Activated CD4-positive, alpha-beta T cell treated with anti-CD3 and anti-CD28 coated beads for 24 hours (primary cell): ENCODE measurements at places on chromosomes 5 and 9.
A peak's percentile ranks its signal among the peaks of the same experiment; 100 is the strongest.

DNA sequence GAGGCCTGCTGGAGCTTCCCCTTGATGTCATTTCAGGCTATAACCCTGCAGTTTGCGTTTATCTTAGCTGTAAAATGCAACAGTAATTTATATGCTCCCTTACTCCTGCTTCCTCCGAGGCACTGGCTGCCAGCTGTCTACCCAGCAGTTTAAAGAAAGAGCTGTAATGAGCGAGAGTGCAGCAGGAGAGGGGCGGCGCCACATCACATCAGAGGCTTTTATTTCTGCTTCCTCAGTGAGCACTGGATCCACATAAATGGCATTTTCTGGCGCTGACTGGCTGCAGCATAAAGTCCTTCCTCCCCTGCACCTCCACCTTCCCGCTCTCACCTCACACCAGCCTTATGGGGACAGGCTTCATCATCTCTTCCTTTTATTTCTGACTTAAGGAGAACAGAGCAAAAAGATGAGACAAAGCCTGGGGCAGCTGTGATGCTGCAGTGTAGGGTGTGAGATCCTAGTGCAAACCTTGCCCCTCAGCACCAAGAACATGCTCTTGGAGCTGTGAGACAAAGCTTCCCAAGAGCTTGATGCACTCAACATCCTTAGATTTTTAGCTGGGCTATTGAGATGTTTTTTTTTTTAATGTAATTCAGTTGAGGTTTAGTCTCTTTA, 829.6 kb upstream of the ZNF608 start:
- DNase-seq = no peak

- no peak for DNase-seq
Measured at GRCh38 chr5:1368236-1368635, 23.3 kb upstream of the CLPTM1L start.

DNA sequence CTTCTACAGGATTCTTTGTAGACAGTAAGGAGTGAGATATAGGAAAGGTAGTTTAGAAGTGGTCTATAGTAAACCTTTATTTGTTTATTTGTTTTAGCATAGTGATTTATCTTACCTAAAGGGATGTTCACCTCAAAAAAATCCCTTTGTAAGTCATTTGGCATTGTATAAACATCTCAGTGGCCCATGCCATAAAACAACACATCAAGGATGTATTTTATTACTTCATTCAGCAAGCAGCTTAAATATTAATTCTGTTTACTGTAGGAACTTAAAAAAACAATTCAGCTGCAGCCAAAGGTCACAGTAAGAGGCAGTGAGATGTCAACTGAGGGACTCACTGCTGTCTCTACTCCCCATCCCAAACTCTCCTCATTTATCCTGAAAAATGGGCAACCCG, 452.7 kb downstream of the HINT1 start:
- DNase-seq = no peak

DNA sequence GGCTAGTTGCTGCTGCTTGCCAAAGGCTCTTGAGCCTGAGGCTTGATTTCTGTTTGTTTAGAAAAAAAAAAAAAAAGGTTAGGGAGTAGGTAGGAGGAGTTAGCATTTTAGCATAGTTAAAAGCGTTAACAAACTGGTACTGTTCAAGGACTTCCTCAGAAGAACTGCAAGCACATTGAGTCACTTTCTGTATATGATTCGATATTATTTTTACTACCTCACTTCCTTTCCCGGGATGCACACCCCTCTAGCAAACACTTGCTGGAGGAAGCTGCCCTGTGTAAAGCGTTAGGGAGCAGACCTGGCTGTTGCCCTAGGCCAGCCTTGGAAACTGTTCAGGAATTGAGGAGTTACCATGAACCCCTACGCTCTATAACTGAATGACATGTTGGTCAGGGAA, 15.7 kb upstream of the CEP120 start:
- no peak for DNase-seq

- DNase-seq = no peak
Measured at GRCh38 chr9:99377790-99378775, 156.0 kb downstream of the SEC61B start.

DNA sequence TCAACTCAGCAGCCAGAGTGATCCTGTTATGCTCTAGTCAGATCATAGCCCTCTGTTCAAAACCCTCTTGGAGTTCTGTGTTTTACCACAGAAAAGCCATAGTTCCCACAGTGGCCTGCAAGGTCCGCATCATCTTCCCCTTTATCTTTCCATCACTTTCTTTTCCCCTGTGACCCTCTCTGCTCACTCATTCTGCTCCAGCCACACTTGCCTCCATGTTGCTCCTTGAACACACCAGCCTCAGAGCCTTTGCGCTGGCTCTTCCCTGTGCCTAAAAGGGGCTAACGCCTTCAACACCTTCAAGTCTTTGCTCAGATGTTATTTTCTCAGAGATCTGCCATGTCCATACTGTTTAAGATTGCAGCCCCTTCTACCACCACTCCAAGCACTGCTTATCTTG, 26.3 kb downstream of the CSF2 start:
- no peak for DNase-seq

DNA sequence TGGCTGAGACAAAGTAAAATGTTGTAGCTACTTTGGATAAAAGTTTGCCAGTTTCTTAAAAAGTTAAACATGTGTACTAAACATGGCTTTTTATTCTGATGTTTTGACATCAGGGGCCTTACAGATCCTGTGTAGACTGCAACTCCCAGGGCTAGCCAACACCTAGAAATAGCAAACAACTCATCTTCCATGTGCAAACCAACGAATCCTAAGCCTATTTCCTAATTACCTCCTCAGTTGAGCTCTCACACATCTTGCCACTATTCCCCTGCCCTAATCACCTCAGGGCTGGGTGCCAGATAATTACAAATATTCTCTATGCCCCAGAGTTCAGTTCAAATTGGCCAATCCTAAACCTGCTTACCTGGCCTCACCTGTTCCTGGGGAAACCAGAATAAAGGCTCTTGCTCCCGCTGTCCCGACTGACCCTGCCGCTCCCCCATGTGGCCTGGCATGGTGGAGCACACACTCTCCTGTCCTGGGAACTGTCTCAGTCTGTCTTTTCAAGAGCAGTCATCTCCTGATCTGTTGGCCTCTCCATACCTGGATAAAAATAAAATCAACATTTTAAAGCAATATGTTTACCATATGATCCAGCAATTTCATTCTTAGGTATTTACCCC, 37.1 kb upstream of the FAM169A start:
- no peak for DNase-seq

- no peak for DNase-seq
Measured at GRCh38 chr5:171308453-171309275, at the start of gene TLX3. TLX3 (plus strand) TSS chr5:171309248; CDS start chr5:171309366, 118 bp downstream.

DNA sequence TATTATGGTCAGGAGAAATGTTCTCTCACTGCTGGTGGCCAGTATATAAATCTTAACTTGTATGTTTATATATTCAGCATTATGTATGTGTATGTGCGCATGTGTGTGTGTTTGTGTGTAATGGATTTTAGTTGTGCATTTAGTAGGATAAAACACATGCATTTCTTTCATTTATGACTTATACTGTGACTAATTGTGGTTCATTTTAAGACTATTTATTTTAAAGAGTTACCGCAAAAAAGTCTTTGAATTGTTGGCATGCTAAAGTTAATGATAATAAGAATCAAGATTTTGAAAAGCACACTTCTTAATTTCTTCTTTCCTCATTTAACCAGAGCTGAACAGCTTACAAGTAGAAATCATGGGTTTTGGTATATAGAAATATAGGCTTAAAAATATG, 60.9 kb downstream of the RAI14 start:
- no peak for DNase-seq

- DNase-seq = no peak
Measured at GRCh38 chr5:78760770-78761169, 112.2 kb upstream of the LHFPL2 start.

DNA sequence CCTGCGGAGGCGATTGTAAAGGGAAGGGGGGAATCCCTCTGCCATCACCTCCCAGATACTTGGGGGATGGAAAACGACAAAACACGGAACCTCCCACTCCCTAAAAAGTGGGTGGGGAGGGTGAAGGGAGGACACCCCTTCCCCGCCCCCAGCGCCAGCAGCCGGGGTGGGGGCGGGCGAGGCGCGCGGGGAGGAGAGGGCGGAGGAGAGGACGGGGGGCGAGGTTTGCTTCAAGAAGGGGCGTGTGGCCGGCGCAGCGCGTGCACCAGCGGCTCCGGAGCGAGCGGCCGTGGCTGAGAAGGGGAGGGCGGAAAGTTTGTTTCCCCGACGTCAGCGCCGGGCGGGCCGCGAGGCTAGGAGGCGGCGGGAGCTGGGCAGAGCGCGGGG, at the start of gene PRRX2:
TSS of gene PRRX2 (plus strand) at position 259 of the 387 bp plus-strand sequence. CDS start 221 bp downstream, outside the sequence.
- peak; percentile 37 for DNase-seq

- peak; percentile 87 for DNase-seq
Measured at GRCh38 chr5:40679148-40679912, 385 bp upstream of the PTGER4 start.

- no peak for DNase-seq
Measured at GRCh38 chr5:39520232-39520572, 95.4 kb upstream of the DAB2 start.

- no peak for DNase-seq
Measured at GRCh38 chr5:41790038-41790776, 80.0 kb downstream of the OXCT1 start.

GRCh38 chr9:97459326-97459725, 42.1 kb upstream of the TMOD1 start:
- DNase-seq = no peak

- no peak for DNase-seq
Measured at GRCh38 chr5:56839062-56839461, 23.7 kb downstream of the MAP3K1 start.

DNA sequence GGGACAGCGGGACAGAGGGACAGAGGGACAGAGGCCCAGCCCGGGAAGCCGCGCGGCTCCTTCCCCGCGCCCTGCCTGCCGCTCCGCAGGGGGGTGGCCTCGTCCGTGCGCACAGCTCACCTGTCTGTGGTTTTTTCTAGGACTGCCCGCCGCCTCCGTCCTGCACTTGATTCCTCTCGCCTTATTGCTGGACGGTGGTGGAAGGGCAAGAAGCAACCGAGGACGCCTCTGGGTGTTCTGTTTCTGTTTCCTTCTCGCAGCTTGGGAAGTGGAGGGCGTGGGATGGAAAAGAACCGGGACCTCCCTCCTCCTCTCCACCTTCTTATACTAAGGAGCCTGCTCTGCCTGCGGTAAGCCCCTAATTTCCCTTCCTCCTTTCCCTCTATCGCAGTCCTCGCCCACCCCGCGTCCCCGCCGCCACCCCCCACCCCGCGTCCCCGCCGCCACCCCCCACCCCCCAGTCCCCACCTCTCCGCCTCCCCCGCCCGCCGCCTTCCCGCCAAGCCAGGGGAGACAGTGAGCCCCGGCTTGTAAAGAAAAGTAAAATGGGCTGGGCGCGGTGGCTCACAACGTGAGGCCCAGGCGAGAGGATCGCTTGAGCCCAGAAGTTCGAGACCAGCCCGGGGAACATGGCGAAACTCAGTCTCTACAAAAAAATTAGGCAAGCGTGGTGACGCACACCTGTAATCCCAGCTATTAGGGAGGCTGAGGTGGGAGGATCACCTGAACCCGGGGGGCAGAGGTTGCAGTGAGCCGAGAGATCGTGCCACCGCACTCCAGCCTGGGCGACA, 9.6 kb upstream of the FLT4 start:
- DNase-seq = no peak

- DNase-seq = no peak
Measured at GRCh38 chr5:307306-307705, 14.2 kb upstream of the AHRR start.

DNA sequence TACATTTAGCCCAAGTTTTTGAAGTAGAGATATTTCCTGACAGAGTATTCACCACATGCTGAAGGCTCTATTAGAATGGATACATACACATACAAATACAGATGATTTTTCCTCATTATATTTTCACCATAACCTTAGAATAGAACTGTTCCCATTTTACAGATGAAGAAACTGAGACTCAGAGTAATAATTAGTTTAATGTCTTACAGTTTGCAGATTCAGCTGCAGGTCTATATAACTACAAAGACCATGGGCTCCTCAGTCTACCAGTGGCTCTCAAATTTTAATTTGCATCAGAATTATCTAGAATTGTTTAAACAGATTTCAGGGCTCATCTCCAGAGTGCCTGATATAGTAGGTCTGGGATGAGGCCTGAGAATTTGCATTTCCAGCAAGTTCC, 64.4 kb downstream of the GRAMD2B start:
- no peak for DNase-seq

DNA sequence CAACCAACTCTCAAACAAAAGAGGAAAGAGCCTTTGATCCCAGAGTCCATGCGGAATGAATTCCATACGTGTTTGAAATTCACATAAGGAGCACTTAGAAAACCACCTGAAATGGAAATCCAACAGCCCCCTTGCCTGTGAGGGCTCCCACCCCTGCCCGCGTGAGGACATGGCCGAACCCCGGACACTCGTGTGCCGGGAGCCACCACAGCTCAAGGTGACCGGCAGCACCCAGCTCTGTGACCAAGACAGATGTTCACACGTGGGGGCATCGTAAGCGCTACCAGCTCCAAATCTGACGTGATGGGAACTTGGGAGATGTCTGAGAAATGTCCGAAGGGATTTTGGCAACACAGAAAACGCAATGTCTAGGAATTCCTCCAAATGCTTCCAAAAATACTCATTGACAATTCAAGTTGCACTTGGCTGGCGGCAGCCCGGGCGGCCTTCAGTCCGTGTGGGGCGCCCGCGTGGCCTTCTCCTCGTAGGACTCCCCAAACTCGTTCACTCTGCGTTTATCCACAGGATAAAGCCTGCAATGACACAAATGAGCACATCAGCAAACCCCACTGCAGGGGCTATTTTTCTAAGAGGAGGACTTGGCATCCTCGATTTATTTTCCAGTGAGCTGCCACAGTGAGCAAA, 23.2 kb upstream of the TERT start:
- DNase-seq = no peak

- DNase-seq = no peak
Measured at GRCh38 chr5:169650701-169651331, 13.7 kb downstream of the DOCK2 start.

DNA sequence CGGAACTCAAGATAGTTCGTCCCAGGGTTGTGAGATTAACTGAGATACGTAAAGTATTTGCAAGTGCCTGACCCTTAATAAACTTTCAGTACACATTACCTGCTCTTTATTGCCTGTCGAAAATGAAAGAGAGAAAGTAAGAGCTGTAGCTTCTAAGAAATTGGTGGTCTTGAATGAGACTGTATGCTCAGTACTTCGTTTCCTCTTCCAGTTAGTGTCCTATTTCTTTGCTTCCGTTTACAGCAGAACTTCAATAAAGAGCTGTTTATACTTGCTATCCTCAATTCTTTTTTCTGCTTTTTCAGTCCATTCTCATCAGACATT, 534 bp downstream of the SRFBP1 start:
- DNase-seq = no peak
